CD4-positive, alpha-beta T cell treated with Interleukin-21 for 1 hour (primary cell): ENCODE measurements at places on chromosomes 2 and 18.

DNA sequence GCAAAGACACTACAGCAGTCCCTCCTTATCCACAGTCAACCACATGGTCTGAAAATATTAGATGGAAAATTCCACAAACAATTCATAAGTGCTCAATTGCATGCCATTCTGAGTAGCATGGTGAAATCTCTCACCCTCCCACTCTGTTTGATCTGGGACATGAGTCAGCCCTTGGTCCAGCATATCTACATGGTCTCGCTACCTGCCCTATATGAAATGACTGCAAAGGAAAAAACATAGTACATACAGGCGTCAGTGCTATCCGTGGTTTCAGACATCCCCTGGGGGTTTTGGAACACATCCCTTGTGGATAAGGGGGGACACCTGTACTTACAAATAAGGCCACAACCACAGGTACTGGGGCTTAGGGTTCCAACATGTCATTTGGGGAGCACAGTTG is 73.7 kb downstream of the CABLES1 start:
- no peak for DNase-seq

DNA sequence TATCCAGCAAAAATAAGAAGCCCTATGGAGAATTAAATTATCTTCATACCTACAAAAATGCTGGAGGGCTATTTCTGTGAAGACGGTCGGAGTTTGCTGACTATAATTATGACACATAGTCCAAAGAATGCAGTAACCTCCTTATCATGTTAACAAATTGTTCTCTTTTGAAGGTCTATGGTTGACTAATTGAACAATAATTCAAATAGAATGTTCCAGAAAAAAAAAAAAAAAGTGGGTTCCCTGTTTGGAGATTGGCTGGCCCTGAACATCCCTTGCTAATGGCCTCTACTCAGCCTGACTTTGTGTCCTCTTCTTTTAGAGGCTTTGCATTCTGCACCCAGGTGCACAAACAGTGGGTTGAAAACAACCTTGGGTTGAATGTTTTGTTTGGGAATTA is 82.8 kb upstream of the CCBE1 start:
- DNase-seq = no peak

GRCh38 chr18:37584952-37585695 is 19.5 kb upstream of the CELF4 start:
- no peak for DNase-seq

DNA sequence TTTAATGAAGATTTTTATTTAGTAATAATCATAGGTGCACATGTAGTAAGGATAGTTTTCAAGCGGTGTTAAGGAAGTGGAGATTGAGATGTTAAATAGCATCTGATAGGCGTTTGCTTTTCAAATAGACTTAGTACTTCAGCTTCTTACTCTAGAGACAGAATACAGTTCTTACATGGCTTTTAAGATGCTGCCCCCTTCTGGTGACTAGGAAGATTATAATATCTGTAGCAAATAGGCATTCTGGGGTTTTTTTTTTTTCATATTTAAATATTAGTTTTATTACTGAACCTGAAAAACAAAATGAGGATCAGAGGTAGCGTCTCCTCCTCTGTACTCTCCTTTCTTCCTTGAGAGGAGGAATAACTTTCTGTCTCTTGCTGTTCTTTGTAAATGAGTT is 100.2 kb downstream of the AGAP1 start:
- DNase-seq = peak; percentile 27

GRCh38 chr18:63141778-63142176 is 177.8 kb downstream of the BCL2 start:
- no peak for DNase-seq

- peak; percentile 14 for DNase-seq
Observed at GRCh38 chr18:70931942-70932814, 643.3 kb downstream of the SOCS6 start.

DNA sequence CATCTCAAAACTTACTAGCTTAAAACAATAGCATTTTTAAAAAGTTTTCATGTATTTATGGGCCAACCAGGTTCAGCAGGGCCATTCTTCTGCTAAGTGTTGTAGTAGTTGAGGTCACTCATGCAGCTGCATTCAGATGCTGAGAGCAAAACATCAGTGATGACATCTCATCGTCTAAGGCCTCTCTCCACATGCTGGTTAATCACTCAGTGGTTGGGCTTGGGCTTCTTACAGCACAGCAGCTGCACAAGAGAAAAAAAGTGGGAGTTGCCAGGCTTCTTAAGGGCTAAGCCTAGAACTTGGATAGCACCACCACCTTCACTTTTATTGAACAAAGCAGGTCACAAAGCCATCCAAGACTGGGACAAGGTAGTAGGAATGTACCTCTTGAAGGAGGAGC is 190.3 kb downstream of the IRS1 start:
- no peak for DNase-seq

DNA sequence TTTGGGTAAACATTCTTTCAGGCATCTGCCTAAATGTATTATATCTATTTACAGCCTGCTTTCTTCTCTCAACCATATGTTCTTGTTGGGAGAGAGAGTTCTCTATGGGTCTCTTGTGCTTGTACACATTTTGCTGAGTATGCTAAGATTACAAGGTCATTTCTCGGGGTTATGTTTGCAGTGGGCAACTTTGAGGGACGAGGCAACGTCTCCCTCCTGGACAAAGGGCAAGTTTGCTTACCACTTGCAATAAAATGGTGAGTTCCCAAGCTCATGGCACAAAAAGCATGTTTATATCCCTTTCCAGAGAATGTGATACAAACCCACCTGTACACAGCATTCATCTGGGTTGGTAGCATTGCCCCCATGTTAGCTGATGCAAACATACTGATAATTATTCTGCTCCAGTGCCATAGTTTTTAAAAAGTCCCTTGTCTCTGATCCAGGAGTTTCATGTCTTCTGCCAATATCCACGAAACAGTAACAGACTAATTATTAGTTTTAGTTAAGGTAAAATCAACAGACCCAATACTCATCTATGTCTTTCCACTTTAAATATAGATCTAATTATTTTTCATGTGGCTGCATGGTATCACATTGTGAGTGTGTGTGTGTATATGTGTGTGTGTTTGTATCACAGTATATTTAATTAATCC is 84.2 kb upstream of the MAPK4 start:
- DNase-seq = no peak

- DNase-seq = no peak
Observed at GRCh38 chr2:234269769-234270204, 219.3 kb downstream of the SPP2 start.

DNA sequence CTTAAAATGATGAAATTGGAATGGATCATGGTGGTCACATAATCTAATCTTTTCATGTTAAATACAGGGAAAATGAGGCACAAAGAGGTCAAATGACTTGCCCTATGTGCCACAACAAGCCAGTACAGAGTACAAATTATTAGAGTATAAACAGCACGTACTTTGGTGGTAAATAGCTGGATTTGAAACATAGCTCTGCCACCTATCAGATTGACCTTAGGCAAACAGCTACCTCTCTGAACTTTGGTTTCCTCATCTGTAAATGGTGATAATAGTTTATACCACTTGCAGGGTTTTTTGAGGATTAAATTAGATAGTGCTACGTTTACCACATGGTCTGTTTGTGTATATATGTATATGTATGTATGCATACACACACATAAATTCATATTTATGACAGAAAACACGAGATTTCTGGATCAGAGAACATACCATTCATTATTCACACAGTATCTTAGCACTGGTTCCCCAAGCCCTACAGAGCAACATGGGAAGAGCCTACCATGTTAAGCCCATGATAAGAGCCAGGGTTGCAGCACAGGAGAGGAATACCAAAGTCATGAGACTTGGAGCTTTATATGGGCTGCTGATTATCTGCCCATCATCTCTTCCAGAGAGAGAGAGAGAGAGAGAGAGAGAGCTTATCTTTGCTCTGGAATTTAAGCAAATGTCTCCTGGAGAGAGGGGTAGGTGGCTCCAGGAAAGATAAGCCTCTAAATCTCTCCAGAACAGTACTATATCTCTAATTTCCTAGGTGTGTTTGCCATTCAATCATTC is 73.5 kb downstream of the MDH1 start:
- DNase-seq = no peak

DNA sequence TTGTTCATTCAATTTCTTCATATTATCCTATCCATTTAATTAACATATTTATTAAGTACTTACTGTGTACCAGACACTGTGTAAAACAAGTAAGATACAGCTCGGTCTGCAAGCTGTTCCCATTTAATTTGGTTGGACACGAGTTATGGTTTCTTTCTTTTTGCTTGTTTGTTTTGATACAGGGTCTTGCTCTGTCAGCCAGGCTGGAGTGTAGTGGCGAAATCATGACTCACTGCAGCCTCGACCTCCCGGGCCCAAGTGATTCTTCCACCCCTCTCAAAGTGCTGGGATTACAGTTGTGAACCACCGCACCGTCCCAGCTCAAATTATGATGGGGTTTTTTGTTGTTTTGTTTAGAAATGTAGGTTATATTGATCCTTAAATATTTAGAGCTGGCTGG is 9.0 kb downstream of the CYBRD1 start:
- no peak for DNase-seq

- DNase-seq = no peak
Observed at GRCh38 chr2:85191157-85191556, 58.0 kb downstream of the TCF7L1 start.

- no peak for DNase-seq
Observed at GRCh38 chr2:233556881-233557736, 9.5 kb downstream of the USP40 start.

DNA sequence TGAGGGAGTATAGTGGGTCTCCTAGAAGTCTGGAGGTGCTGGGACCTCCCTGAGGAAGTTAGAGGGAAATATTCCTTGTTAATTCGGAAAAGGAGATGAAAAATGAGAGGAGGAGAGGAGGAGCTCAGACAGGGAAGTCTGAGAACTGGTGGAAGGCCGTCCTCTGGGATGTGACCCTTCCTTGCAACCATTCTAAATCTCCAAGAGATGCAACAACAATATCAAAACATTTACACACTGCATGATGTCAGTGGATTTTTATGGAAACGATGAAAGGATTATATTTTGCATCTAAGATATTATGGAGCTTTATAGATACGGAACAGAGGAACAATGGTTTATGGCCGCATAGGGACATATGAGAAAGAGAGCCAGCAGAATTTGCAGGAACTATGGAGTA is 49.8 kb upstream of the COBLL1 start:
- DNase-seq = no peak

GRCh38 chr2:68040078-68040477 is 22.7 kb downstream of the C1D start:
- DNase-seq = no peak

DNA sequence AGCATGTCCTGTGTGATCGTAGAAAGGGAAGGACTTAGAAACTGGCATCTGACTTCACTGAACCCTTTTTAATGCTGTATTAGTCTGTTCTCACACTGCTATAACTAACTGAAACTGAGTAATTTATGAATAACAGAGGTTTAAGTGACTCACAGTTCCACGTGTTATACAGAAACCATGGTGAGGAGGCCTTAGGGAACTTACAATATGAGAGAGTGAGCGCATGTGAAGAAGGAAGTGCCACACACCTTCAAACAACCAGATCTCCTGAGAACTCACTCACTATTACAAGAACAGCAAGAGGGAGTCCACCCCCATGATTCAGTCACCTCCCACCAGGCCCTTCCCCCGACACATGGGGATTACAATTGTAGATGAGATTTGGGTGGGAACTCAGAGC is 811.3 kb downstream of the CPS1 start:
- no peak for DNase-seq

- DNase-seq = peak; percentile 18
Observed at GRCh38 chr2:222709191-222709891, 37.9 kb downstream of the MOGAT1 start.
